Activated CD4-positive, CD25-positive, alpha-beta regulatory T cell treated with anti-CD3 and anti-CD28 coated beads, Interleukin-2, amount 50 U/mL, for 72 hours (primary cell): ENCODE measurements at places on chromosomes 5 and 9.

DNA sequence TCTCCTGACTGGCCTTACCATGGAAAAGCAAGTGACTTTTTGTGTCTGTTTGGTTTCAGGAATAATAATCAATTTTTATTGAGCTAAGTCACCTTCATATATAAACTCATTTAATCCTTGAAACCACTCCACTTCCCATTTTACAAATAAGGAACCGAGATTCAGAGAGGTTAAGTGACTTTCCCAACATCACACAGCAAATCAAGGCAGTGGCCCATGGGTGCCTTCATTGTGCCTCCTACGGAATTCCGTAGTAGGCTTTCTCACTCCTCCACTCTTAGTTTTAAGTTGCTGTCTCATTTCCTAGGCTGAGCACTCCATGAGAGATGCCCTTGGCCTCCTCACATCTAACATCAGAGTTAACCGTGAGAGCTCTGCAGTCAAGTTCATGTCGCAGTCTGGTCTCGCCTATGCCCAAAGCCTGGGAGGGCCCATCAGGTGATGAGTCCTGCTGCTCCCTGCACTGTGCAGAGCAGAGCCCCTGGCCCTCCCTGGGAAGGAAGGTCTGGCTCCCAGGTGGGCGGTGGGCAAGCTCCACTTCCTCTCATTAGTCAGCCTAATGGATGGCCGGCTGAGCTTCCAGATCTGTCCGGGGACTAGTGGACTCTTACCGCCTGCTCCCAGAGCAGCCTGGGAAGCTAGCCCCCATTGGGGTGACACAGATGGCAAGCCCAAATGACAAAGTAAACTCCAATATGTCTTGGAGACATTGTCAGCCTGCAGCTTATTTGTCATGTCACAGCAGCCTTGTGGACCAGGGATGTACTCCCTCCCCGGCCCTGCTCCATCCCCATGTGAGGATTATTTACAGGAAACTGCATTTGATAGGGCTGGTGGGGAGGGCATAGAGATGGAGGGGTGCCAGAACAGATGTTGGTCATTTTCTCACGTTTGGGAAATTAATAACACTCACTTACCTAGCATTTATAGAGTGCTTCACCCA lies 123.4 kb downstream of the MVB12B start:
- no peak for DNase-seq

DNA sequence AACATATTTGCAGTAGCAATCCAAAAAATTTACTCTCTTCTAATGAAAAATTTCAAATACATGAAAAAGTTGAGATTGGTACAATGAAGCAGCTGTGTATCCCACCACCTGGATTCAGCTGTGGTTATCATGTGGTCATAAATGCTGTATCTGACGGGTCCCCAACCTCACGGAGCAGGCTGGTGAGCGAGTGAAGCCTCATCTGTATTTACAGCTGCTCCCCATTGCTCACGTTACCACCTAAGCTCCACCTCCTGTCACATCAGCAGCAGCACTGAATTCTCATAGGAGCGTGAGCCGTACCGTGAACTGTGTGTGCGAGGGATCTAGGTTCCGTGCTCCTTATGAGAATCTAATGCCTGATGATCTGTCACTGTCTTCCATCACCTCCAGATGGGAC lies 6.8 kb upstream of the RNF130 start:
- DNase-seq = no peak

DNA sequence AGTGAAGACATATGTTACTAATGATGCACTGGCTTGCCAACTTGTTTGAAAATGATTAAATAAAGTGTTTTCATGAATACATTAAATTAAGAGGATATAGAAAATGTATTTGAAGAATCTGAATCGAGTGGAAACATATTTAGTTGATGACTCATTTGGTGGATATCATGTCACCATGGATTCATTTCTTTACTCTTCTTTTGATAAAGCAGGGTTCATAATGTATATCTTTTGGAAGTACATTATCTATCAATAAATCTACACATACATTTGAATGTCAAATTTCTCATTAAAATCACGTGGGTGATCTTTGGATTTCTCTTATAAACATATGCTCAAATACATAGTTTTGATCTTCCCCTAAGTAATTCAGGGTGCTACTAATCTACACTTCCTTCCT lies 1148.1 kb upstream of the ACO1 start:
- no peak for DNase-seq

DNA sequence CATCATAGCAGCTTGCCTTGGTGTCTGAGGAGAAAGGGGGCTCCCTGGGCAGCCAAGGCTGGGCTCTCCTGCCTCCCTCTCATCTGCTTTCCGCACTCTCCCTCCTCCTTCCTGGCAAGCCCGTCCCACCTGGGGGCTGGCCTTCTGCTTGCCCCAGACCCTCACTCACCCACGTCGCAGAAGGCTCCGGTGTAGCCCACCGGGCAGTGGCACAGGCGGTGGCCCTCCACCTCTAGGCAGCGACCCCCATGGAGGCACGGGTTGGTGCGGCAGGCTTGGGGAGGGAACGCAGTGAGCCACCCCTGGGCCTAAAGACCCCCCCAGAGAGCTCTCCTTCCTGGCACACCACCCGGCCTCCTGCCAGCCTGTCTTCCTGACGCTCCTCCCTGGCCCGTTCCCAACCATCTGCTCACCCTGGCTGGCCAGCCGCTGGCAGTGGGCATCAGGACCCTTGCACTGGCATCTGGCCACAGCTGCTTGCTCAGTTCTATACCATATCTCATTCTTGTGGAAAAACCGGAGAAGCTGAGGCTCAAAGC lies 4.2 kb upstream of the PFN3 start:
- no peak for DNase-seq

GRCh38 chr9:126942399-126942798 lies 27.8 kb downstream of the RALGPS1 start:
- DNase-seq = no peak

- DNase-seq = no peak
Measured at GRCh38 chr5:79875230-79875629, 115.8 kb downstream of the MTX3 start.

DNA sequence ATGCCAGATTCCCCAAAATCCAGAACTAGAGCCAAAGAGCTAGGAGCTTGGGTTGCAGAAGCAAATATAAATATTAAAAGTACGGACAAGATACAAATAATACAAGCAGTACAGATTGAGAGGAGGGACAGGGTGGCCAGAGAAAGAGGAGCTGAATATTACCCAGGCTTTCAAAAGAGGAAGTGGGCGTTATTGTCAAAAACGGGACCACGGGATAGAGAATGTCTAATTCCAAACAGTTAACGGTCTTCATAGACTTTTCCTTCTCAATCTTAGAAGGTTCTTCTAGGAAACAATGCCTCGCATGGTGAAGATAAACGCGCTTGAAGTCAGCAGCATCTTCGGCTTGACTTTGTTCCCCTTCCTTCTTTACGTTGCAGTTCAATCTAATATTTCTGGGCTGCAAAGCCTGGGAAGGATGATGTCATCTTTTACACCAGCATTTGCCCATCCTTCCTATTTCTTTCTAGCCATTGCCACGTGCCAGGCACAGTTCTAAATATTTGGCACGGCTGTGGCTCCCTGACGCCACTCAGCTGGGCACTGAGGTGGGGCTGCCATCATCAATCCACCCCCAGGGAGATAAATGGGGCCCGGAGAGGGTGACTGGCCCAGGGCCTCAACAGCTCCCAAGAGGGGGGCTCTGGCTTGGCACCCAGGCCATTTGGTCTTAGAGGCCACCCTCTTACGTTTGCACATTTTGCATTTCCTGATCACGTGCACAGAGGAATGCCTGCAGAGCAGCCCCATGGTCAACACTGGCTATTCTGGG lies 16.3 kb upstream of the OLFM1 start:
- no peak for DNase-seq

DNA sequence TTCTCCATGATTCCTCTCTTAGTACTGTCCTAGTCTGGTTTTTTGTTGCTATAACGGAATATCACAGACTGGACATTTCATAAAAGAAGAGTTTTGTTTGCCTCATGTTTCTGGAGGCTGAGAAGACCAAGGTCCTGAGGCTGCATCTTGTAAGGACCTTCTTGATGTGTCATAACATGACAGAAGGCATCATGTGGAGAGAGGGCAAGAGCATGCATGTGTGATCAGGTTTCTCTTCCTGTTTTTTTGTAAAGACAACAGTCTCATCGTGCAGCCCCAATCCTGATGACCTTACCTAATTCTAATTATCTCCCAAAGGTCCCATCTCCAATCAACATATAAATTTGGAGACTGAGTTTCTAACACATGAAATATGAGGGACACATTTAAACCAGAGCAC lies 108.4 kb downstream of the MSX2 start:
- no peak for DNase-seq

DNA sequence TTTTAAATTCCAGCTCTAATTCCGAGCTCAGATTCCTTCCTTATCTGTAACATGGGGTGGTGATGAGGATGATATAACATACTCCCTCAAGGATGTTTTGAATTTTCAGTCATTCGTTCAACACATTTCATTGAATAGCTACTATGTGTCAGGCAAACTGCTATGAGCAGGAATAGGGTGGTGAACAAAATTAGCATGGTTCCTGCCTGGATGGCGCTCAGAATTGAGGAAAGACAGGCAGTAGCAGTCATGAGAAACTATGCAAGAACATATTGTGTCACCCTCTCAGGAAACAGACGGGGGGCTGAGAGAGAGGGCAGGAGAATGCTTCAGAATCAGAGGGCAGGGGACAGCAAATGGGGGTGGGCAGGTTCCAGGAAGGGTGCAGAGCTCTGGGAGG lies 265.2 kb downstream of the NSG2 start:
- no peak for DNase-seq

DNA sequence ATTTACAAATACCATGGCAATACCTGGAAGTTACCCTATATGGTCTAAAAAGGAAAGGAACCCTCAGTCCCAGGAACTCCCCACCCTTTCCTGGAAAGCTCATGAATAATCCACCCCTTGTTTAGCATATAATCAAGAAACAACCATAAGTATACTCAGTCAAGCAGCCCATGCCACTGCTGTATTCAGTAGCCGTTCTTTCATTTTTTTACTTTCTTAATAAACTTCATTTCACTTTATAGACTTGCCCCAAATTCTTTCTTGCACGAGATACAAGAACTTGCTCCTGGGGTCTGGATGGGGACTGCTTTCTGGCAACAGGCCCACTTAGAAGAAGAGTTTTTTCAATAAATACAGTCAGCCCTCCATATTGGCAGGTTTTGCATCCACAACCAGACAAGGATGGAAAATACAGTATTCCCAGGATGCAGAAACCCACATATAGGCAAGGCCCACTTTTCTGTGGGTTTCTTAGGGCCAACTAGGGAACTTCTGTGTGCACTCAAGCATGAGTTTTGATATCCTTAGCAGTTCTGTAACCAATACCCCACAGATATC lies 2.8 kb upstream of the TBCA start:
- no peak for DNase-seq

DNA sequence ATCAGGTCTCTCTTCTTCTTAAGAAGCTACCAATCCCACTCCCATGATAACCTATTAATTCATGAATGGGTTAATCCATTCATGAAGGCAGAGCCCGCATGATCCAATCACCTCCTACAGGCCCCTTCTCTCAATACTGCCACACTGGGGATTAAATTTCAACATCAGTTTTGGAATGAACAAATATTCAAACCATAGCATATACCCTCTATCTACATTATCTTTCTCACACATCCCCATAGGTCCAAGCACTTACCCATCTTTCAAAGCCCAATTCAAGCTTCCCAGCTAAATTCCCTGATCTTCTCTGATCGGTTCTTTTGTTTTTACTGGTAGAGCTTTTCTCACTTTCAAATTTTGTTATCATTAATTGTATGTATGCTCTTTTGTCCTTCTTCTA lies 10.5 kb upstream of the SHOC1 start:
- no peak for DNase-seq

GRCh38 chr9:133952598-133953550 lies 39.2 kb downstream of the VAV2 start:
- no peak for DNase-seq

DNA sequence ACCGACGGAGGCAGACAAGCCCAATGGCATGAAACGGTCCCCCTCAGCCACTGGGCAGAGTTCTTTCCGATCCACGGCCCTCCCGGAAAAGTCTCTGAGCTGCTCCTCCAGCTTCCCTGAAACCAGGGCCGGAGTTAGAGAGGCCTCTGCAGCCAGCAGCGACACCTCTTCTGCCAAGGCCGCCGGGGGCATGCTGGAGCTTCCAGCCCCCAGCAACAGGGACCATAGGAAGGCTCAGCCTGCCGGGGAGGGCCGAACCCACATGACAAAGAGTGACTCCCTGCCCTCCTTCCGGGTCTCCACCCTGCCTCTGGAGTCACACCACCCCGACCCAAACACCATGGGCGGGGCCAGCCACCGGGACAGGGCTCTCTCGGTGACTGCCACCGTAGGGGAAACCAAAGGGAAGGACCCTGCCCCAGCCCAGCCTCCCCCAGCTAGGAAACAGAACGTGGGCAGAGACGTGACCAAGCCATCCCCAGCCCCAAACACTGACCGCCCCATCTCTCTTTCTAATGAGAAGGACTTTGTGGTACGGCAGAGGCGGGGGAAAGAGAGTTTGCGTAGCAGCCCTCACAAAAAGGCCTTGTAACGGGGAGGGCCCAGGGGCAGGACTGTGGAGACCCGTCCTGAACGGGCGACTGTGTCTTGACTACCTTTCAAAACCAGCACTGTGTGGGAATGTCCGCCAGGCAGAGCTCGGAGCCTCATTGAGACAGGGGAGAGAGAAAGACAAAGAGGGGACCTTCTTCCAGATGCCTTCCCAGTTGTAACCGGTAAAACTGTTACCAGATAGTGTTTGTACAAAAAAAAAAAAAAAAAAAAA lies 29.9 kb downstream of the CD180 start:
- peak; percentile 75 for DNase-seq

GRCh38 chr5:171965745-171966144 lies 40.7 kb downstream of the FBXW11 start:
- DNase-seq = no peak

DNA sequence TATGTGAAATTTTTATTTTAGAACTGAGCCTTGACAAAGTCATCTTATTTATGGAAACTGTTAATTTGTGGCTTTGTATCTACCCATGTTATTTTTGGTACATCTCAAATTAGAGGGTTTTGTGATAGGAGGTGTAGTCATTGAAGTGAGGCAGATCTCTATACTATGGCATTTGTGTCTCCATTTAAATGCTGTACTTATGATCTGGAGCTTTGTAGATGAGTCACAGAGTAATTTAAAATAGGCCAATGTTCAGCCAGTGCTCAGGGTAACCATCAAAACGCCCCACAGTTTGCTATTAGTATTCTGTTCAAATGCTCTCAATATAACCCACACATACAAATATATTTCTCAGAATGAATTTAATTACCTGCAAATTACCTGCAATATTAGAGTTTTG lies 351.5 kb upstream of the KLF9 start:
- DNase-seq = no peak

GRCh38 chr5:98275980-98276379 lies 497.5 kb upstream of the RGMB start:
- DNase-seq = no peak

- no peak for DNase-seq
Measured at GRCh38 chr5:111859031-111859430, 102.0 kb upstream of the NREP start.

GRCh38 chr5:166293892-166294291 lies 1997.6 kb upstream of the WWC1 start:
- no peak for DNase-seq

- DNase-seq = no peak
Measured at GRCh38 chr5:149262315-149262714, 9.3 kb upstream of the AFAP1L1 start.

- peak; percentile 83 for DNase-seq
Measured at GRCh38 chr5:143403593-143404415, at the start of gene NR3C1. NR3C1 (minus strand) TSS chr5:143403686; CDS start chr5:143400839, 2,847 bp downstream.

- no peak for DNase-seq
Measured at GRCh38 chr9:128141604-128142003, 7.6 kb upstream of the LCN2 start.
